ENCODE measurements at places on chromosomes 5 and 9.

DNA sequence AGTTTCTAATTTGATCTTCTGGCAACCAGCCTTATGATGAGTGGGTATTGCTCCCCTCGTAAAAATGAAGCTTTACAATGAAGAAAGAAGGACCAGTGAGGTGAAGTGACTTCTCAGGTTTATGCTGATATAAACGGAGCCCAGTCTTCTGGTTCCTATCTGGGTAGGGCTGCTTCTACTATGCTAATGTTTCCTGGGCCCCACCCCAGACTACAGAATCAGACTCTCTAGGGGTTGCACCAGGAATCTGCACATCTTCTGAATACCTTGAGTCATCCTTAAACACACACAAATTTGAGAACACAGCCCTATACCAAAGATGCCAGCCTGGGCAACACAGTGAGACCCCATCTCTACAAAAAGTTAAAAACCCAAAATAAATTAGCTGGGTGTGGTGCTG is 16.2 kb downstream of the BTF3 start:
- DNase-seq: no peak

DNA sequence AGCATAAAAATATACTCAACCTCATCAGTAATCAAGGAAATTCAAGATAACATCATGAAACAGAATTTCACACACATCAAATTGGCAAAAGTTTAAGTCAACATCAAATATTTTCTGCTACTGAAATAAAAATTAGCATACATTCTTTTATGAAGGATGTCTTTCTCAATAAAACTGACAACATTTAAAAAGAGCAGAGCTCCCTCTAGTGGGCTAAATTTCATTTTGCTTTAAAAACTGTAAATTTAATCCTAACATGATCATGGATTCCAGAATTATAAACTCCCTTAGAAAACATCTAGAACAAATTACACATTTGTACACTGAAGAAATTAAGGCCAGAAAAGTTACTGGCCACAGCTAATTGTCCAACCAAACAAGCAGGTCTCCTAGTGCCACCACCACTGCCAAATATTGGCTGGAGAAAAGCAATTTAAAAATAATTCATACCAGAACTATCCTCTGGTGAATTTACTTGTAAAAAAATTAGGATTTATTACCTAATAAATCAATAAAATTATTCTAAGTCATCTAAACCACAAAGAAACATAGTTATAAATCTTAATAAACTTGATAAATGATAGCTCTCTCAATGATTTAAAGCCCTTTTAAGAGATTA is 31.2 kb downstream of the DEPDC1B start:
- DNase-seq: no peak

GRCh38 chr9:17509701-17510100 is 69.2 kb upstream of the SH3GL2 start:
- DNase-seq: no peak

GRCh38 chr9:112033237-112034215 is 136.9 kb downstream of the UGCG start:
- DNase-seq: no peak

DNA sequence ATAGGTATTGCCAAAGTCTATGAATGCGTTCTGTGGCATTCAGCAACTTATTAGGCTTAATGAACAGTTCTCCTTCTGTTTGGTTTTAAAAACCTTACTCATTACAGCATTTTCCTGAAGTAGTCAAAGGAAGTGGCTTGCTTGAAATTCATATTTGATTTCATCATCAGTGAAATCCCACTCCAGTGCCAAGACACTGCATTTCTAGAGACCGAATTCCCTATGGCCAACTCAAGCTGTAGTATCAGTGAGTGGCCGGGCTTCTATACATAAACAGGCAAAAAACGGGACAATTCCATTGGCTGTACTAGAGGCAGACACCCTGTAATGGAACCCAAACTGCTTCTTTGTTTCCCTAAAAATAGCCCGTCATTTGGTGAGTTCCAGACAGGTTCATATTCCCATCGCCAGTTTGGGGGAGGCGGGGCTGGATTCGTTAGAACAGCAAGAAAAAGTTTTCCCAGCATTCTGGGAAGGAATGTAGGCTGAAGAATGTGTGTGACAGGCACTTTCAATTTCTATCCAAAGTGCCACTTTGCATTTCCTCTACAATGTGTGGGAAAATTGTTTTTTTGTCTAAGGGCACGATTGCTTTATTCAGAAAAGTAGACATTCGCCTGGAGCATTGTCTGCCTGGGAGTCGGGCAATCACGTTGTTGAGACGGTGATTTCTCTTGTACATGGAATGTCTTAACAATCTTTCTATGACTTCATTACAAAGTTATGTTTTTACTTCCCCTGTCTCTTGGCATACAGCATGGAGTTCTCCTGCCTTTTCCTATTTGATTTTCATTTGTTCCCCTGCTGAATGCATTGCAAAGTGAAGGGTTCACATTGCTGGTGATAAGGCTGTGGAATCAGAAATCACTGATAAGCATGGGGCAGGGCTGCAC is 141.8 kb upstream of the MAST4 start:
- no peak for DNase-seq

DNA sequence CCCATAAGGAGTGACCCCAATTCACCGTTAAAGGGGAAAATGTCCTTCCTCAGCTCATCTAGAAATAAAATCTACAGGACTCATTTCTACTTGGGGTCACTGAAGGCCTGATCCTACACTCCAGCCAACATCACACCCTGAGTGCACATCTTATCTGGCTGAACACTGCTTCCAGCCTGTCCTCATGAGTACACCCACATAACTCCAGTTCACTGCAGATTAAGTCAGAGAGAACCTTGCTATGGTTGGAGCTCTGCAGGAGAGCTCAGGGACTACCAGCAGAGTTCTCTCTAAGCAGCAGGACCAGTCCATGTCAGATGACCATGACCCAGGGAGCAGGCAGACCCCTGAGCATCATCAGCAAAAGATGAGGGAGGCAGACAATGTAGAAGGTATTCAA is 126.9 kb upstream of the MAP3K1 start:
- DNase-seq: no peak

GRCh38 chr9:33139421-33140228 is 27.5 kb downstream of the B4GALT1 start:
- no peak for DNase-seq

GRCh38 chr9:37107701-37108100 is 12.7 kb upstream of the ZCCHC7 start:
- DNase-seq: no peak

DNA sequence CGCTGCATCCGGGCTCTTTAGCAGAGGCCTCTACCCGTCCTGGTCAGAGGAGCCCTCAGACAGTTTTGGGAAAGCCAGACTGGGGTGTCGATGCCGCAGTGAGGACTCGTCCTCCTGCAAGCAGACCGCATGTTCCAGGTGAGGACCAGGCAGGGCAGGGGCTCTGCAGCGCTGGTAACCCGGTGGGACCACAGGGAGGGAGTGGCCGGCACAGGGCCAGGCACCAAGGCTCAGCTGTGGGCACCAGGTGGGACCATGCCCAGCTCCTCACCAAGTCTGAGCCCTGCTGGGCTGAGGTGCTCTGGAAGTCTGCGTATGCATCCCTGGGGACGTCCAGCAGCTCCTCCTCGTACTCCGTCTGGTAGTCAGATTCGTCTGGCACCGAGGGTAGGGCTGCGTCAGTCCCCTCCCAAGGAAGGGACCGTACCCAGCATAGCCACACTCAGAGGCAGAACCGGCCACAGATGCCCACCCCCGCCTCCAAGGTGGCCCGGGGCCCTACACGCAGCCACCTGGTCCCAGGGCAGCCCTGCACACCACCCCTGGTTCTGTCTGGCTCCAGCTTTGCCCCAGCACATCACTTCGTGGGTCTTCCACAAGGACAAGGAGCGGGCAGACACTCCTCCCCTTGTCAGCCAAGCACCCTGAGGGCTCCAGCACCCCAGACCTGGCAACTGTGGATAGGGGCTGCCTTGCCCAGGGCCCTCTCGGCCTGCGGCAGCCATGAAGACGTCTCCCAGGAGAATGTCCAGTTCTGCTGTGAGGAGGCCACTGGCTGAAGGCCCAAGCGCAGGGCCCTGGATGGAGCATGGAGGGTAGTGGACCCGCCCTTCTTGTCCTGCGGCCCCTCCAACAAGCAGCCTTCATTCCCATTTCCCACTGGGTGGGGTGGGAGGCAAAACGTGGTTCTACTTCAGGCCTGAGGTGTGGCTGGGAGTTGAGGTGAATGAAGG is 1.5 kb upstream of the NSMF start:
- peak; percentile 35 for DNase-seq

DNA sequence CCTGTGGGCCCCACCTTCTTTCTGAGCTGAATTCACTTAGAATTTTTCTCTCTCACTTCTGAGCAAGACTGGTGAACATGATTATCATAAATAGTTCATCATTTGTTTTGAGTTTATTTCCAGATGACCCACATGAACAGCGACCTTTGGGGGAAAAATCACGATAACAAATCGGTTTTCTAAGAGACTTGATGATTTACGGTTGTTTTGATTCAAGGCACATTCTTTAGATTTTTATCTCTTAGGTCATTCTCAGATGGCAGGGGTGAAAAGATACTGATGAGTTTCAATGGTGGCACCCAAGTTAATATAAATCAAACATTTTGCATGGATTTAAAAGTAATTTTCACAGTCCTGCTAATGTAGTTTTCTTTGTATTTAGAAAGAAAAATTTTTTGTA is 95.1 kb downstream of the DMXL1 start:
- no peak for DNase-seq

DNA sequence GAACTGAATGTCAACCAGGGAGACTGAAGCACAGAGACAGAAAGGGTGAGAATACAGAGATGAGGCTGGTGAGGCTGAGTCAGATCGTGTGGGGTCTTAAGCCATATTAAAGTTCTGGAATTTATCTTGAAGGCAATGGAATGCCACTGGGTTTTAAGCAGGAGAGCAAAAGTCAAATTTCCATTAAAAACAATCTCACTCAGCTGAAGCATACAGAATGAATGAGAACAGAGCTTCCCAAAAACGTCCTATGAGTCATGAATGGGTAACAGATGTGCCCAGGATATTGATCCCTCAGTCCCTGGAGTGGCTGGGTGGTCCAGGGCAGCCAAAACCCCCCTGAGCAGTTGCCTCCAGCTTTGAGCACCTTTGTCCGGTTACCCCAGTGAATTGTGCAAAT is 44.9 kb downstream of the PFDN1 start:
- no peak for DNase-seq

- no peak for DNase-seq
These were observed 98.4 kb downstream of the FBXL7 start for GRCh38 chr5:15598294-15598902.

GRCh38 chr9:114198249-114199040 is 43.1 kb downstream of the COL27A1 start:
- DNase-seq: no peak

DNA sequence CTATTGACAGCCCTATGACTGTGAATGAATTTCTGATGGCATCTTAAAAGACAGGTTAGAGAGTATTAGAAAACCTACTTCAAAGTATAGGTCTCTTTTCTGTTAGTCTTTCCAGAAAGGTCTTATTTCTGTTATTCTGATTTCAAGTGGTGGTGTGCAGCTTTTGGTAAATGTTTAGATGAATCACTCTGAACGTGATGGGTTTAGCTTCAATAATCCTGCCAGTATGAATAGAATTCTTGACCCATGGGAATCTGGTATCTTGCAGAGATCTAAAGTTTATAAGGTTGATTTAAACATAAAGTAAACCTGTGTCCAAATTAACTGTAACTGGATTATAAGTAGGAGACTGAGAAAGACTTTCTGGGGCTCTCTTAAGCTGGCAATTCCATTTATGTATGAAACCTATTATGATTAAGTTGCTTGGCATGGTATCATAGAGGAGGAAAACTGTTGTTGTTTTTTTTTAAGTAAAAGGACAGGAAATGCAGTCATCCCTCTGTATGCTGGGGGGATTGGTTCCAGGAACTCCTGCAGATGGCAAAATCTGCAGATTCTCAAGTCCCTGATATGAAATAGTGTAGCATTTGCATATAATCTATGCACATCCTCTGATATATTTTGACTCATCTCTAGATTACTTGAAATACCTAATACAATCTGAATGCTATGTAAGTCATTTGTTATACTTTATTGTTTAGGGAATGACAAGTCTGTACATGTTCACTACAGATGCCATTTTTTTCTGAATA is 77.0 kb upstream of the ADAMTS19 start:
- no peak for DNase-seq

DNA sequence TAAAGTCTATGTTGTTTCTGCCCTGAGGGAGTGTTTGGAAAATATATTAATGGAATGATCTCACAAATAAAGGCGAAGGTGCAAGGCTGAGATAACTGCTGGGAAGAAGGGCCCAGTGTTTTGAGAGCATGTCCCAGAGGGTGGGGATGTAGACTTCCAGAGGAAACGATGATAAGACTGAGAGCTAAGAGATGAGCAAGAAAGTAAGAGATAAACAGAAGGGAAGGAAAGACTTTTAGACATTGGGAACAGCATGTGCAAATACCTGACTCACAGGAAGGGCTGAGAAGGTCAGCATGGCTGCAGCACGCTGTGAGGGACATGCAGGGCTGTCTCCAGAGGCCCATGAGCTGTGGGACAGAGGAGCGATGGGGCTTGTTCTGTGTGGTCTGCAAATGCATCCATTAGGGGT is 19.9 kb upstream of the ADRB2 start:
- no peak for DNase-seq

GRCh38 chr5:150045549-150045948 is 40.8 kb downstream of the CSF1R start:
- DNase-seq: no peak

Measured in memory B cell (primary cell).